DMS53 (cell line): ENCODE measurements at places on chromosomes 3 and 15.

DNA sequence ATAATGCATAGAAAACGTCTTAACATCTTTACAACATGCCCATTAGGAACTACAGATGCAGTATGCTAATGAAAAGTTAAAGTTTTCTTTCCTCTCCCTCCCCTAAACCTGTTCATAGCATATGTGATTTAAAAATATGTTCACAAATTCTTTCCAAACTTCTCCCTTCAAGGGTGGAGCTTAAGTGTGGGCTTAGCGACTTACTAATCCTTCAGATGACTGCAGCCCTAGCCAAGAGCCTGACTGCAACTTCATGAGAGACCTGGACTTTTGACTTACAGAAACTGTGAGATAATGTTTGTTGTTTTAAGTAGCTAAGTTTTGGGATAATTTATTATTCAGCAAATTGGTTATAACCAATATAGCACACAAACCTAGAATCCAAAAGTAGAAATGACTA is 22.0 kb upstream of the ANXA2 start:
- no peak for DNase-seq

DNA sequence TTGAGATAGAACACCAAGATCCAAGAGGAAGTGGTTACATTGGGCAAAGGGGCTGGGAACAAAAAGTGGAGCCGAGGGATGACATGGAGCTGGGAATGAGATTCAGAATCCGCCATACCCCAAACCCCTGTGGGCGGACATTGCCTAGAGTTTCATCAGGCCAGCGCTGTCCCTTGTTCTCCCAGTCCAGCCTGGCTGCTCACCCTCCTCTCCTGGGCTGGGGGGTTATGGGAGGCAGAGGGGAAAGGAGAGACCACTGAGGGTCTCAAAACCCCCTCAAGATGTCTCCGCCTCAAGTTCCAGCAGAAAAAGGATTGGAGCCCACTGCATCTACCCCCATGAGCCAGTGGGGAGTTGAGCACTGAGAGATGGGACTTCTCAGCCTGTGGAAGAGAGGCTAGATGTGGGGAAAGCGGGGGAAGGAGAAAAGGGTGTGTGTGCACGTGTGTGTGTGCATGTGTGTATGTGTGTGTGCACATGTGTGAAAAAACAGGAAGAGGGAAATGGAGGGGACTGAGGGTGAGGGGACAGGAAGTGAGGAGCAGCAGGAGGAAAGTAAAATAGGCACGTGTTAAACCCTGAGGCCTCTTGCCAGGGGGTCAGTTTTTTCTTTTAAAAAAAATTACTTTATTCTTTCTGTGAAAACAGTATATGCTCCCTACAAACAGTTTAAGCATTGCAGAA is 14.3 kb downstream of the GRM2 start:
- DNase-seq: no peak

- no peak for DNase-seq
Measured at GRCh38 chr15:73354241-73354640, 14.5 kb downstream of the HCN4 start.

DNA sequence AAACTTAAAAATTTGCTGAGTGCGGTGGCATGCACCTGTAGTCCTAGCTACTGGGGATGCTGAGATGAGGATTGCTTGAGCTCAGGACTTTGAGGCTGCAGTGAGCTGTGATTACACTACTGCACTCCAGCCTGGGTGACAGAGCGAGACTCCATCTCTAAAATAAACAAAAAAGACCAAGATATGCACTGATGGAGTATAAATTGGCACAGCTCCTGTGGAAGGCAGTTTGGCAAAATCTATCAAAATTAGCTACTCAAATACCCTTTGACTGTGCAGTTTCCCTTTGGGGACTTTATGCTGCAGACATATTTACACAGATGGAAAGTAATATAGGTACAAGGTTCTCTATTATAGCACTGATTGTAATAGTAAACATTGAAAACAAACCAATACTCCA is 18.1 kb upstream of the U2SURP start:
- DNase-seq: no peak

GRCh38 chr3:32310918-32311839 is 72.7 kb downstream of the CMTM8 start:
- no peak for DNase-seq

GRCh38 chr3:119365418-119365817 is 71.2 kb downstream of the ARHGAP31 start:
- DNase-seq: no peak

DNA sequence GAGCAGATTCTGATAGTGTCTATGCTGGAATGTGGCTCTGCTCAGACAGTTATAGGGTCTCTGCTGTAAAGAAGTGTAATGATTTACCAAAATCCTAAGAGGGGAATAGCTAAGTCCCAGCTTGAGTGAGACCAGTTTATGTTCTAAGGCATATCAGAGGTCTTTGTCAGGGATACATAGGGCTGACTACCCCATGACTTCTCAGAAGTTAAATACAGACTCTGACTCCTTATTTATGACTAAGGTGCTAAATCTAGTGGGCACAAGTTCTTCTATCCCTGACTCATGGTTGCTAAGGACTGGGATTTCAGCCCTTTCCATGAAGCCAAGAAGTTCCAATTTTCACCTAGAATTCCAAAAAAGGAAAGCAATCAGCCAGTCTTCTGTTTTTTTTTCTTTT is 192.6 kb upstream of the POU1F1 start:
- DNase-seq: no peak

DNA sequence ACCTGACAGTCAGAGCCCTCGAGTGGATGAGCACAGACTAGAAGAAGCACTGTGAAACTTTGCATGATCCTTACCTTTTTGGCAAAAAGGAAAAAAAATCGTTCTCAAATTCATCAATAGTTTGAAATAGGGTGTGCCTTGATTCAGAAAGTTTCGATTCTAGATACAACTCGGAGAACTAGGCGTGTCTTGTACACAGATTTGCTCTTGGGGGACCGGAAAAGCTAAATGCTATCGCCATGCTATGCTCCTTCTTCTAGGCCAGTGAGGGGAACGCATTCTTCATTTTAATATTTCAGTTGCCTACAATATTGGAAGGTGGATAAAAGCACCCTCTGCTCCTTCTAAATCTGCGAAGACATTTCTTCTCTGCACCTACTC is 25.0 kb downstream of the CD86 start:
- DNase-seq: no peak

- no peak for DNase-seq
Measured at GRCh38 chr3:157112536-157112935, 47.4 kb downstream of the CCNL1 start.

GRCh38 chr3:169634618-169635236 is 28.8 kb downstream of the MECOM start:
- DNase-seq: no peak

GRCh38 chr15:34610354-34610753 is 26.9 kb upstream of the GOLGA8B start:
- peak; percentile 47 for DNase-seq

DNA sequence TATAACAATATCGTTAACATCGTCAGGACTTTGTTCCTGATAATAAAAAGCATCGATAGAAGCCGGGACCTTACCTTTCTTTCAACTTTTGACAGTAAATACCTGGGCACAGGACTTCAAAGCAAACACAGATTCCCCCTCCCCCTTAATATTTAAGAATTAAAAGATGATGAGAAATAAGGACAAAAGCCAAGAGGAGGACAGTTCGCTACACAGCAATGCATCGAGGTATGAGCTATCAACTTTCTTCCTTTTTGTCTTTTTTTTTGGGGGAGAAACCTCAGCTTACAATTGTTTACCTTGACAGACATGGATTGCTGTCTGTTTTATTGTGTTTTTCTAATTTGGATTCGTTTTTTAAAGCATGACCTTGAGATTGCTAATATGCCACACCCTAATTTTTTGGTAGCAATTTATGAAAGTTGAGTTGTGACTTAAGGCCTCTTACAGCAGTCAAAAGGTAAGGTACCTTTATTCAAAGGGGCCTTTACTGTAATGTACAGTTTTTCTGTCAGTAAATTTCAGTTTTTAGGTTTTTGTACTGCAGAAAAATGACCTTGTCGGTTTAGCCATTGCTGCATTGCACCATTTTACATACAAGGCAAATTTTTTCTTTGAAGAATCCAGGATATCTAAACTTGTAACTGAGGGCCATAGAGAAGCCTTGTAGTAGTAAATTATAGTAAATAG is 1.1 kb downstream of the CHD2 start:
- DNase-seq: peak; percentile 30
